Stimulated activated CD4-positive, alpha-beta T cell treated with anti-CD3 and anti-CD28 coated beads, Interleukin-1b, Interleukin-23, amount 100 ng/mL, for 24 hours (primary cell): ENCODE measurements at places on chromosomes 3 and 15.

GRCh38 chr3:22175947-22176346, 424.9 kb upstream of the ZNF385D start:
- no peak for DNase-seq

DNA sequence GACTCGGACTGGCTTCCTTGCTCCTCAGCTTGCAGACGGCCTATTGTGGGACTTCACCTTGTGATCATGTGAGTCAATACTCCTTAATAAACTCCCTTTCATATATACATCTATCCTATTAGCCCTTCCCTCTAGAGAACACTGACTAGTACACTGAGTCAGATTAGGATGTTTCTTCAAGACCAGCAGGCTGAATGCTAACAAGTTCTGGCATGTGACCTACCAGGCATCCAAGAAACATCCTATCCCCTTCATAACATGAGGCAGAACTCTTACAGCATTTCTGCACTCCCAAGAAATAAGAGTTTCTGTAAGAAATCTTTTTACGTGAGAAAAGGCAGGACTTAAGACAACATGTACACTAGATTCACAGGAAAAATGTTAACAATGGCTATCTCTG, 9.3 kb downstream of the CFAP92 start:
- no peak for DNase-seq

DNA sequence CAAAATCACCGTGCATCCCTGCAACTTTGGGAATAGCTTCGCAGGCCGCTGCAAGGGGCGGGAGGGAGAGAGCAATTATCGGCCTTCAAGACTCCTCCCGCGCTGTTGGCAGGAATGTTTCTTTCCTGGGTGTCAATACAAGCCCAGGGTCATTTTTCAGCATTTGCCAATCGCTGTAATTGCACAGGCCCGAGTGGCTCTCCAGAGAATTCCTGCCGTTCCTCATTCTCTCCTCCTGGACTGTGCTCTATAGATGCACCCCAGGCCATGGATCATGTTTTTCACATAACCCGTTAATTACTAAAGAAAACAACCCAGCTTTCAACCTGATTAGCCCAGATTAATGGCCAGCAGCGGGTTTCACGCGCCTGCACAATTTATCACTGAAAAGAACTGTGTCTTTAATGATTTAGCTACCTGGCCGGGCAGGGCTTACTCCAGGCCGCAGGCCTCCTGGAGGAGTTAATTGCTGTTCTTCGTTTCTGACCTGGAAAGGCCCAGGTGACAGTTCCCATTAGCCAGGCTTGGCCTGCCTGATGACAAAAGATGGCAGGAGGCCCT, 144.3 kb downstream of the OPA1 start:
- no peak for DNase-seq

DNA sequence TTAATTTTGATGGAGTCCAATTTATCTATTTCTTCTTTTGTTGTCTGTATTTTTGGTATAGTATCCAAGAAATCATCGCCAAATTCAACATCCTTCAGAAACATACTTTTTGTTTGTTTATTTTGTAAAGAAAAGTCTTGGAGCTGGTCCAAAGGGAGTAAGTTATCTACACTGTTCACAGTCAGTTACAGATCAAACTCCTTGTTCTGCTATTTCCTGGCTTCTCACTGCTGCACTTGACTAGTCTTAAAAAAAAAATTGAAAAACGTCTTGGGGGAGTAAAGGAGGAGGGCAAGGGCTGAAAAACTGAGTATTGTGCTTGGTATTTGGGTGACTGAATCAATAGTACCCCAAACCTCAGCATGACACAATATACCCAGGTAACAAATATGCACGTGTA, 105.6 kb downstream of the NFKBIZ start:
- no peak for DNase-seq

GRCh38 chr3:78994174-78995027, 773.4 kb downstream of the ROBO1 start:
- no peak for DNase-seq

DNA sequence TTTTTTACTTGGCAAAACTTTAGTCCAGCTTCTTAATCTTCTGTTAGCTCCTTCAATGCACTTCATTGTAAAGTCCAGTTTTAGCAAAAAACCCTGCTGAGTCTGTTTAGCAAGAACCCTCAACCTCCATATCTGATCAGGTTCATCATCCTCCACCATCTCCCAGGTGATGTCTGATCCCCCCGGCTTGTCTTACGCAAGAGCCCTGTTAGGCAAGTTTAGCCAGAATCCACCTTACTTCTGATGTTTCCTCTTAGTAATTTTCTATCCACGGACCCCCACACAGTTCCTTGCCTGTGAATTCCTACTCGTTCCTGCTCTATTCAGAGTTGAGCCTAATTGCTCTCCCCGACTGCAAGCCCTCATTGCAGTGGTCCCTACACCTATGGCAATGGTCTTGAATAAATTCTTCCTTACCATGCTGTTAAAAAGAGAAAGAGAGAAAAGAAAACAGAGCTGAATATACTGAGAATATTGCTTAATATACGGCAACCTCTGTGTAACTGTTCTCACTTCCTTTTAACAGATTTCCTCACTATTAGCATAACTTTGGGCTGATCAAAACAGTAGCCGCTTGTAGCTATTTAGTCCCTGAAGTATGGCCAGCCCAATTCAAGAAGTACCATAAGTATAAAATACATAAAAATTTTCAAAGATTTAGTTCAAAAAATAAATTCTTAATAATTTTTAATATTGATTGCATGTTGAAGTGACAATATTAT, 78.7 kb upstream of the MME start:
- DNase-seq, result no peak

- DNase-seq, result peak; percentile 73
Observed at GRCh38 chr15:86624261-86625036, 544.8 kb downstream of the AGBL1 start.

- no peak for DNase-seq
Observed at GRCh38 chr3:149332227-149332765, 1.1 kb downstream of the TM4SF18 start.

GRCh38 chr3:126524429-126524988, 554 bp downstream of the CHST13 start:
- no peak for DNase-seq

- DNase-seq, result no peak
Observed at GRCh38 chr3:21357241-21357640, 393.8 kb downstream of the ZNF385D start.

- no peak for DNase-seq
Observed at GRCh38 chr15:96869122-96869521, 538.6 kb downstream of the NR2F2 start.

DNA sequence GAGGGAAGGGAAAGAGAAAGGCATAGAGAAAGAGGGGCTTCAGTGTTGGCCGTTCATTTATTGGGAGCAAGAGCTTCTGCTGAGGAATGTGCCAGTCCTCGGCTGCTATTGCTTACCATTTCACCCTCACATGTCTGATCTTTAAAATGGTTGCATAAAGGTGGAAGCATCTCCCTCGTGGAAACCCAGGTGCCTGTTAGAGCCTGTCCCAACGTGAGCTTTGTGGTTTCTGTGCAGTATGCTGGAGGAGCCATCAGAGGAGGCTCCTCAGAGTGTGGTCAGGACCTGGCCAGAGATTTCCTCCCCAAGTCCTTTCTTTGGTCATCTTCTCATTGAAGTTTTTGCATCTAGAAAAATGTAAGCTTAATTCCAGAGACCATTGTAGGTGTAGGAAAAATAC, 34.4 kb downstream of the PSMD6 start:
- DNase-seq, result no peak

DNA sequence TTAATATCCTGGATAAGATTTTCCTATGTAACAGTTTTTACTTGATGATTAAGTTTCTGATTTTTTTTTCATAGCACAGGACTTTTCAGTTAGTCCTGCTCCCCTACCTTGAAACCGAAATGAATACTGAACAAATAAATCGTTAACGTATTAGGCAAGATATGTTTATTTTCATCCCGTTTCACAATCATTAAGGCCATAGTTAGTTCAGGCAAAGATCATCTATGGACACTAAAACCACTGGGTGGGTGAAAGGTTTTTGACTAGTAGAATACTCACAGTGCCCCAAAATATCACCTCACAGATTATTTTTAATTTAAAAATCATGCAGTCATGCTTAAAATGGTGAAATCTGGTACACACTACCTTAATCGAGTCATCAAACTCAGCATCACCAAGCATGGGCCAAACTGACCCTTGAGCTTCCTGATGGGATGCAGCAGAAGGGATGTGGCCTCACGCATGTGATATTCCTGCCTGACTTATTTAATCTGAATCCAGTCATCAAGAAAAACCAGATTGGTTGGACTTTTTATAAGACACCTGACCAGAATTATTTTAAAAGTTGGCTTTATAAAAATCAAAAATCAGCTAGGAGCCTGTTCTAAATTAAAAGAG, 365.0 kb downstream of the LPP start:
- DNase-seq, result no peak

- DNase-seq, result no peak
Observed at GRCh38 chr15:39432026-39432425, 148.9 kb upstream of the THBS1 start.

DNA sequence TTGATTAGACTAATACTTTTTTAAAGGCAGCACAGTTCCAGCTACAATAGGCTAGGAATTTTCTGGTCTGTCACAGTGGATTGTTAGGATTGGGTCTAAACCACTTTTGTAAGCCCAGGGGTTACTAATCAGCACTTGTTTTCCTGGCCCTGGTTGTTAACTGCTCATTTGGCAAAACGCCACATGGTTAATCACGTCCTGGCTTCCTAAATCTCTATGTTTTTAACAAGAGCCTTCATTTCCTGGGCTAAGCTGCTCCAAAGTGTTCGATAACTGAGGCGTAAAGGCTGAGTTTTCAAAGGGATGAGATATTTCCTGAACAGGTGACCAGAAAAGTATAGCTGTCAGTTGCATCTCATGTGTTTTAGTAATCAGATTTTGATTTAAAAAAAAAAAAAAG, 38.9 kb upstream of the CLRN1 start:
- no peak for DNase-seq

DNA sequence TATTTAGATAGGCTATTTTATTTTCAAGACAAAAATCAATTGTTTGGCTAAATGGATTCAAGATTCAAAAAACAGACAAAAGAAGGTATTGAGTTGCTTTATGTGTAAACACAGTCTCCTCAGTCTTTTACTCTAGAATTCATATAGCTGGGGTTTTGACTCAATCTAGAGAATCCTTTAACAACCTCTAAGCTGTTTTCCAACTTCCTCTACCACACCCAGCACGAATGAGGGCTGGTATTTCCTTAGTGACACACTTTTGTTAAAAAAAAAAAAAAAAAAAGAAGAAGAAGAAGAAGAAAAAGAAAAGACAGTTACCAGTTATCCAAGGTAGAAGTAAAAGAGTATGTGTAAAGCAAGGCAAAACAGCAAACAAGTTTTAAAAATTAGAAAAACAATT, 732.8 kb upstream of the GOLIM4 start:
- DNase-seq, result no peak

GRCh38 chr15:74955017-74955416, 1.6 kb downstream of the RPP25 start:
- DNase-seq, result no peak

DNA sequence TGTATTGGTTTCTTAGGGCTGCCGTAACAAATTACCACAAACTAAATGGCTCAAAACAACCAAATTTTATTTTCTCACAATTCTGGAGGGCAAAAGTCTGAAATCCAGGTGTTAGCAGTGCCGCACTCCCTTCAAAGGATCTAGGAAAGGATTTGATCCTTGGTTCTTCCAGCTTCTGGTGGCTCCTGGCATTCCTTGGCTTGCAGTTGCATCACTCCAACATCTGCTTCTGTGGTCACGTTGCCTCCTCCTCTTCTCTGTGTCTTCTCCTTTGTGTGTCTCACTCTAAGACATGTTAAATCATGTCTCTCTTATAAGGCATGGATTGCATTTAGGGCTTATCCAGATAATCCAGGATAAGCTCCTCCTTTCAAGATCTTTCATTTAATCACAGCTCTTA, 262.2 kb downstream of the MEX3B start:
- no peak for DNase-seq

DNA sequence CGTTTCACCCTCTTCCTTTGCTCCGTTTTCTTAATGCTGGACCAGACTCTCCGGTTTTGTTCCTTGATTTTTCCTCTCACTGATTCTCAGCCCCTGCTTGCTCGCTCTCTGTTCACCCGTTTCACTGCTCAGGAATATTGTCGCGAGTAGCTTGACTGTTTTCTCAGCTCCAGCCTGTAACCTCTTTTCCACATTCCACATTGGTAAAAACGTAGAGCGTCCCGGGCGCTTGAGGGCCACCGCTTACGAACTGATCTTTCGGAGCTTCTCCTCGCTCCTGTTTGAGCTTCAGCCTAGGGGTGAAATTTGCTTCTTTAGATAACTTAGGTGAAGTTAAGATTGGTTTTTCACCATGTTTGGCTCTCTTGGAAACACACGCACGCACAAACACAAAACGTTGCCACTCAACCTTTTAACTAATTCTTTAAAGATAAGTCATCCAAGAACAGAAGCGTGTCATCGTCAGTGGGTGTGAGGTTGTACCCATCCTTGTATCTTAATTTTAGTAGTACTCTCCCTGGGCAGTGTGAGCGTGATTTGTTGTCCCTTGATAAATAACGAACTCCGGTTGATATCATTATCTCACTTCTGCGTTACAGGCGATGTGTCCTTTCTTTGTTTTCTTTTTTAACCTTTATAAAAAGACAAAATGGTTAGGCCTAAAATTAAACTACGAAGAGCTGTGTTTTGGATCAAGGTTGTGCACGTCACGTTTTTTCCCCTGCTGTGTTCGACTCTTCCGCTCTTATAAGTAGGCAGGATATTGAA, 1.0 kb downstream of the PAK2 start:
- peak; percentile 30 for DNase-seq

GRCh38 chr3:11140030-11140712, 14.1 kb upstream of the HRH1 start:
- DNase-seq, result no peak

DNA sequence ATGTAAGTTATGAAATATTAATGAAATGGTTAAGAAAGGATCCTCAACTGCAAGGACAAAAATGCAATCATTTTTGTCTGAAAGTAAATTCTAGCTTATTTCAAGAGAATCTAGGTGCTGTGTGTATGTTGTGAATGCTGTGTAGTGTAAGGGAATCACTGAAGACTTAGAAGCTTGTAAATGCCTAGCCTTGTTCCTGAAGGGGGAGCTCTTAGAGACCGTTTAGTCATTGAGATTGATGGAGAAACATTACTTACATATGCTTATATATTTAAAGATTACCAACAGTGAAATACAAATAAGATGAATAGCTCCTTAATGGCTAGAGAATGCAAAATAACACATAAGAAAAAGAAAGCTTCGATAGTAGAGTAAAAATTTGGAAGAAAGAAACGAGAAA, 67.9 kb downstream of the CNTN4 start:
- no peak for DNase-seq

DNA sequence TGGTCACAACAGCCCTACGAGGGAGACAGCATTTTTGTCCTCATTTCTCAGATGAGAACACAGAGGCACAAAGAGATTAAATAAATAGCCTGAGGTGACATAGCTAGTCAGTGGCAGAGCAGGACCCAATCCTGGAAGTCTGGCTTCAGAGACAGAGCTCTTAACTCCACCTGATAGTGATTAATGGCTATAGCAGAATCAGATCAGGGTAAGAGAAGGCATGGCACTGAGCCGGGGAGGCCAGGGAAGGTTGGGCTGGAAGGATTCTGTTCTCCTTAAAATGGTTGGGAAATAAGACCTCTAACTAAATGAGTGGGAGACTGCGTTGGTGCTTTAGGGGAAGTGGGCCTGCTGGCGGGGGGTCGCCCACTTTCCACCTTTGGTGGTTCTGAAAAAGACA, 104.5 kb downstream of the VGLL4 start:
- DNase-seq, result no peak
